ENCODE measurements at places on chromosomes 4 and X.

DNA sequence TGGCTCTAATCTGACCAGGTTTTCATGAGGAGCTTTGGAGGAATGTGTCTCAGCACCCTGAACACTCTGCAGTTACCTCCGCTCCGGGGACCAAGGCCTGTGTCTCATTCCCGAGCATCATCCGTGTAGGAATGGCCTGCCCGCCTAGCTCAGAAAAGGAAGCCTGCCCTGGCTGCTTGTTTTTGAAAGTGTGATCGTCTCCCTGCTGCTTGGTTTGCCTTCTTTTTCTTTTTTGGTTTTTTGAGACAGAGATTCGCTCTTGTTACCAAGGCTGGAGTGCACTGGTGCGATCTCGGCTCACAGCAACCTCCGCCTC, 73.3 kb downstream of the CRLF2 start:
- DNase-seq = no peak

GRCh38 chr4:62407534-62407933, 1207.4 kb downstream of the ADGRL3 start:
- no peak for DNase-seq

GRCh38 chr4:126820631-126821030, 812.1 kb upstream of the INTU start:
- no peak for DNase-seq

GRCh38 chr4:11105715-11106114, 323.0 kb downstream of the HS3ST1 start:
- DNase-seq = no peak

DNA sequence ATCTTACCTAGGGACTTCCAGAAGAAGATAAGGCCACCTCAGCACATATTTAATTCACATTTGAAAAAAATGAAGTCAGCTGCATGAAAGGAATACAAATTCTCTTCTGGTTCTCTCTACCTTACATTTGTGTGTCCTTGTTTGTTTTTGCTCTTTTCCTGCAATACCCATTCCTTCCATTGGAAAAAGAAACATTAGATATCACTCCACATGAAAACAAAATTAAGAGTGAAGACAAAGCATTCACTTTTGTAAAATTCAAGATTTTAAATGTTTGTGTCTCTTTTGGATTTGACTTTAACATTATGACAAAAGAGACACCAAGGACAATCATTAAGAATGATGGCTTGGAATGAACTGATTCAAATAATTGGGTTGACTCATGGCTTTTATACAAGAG, 1351.8 kb downstream of the FSTL5 start:
- no peak for DNase-seq

- DNase-seq = no peak
Observed at GRCh38 chr4:11397146-11397545, 31.5 kb downstream of the HS3ST1 start.

- DNase-seq = no peak
Observed at GRCh38 chr4:147779451-147779850, 47.6 kb downstream of the ARHGAP10 start.

- DNase-seq = no peak
Observed at GRCh38 chr4:150852216-150852615, 162.9 kb downstream of the LRBA start.

GRCh38 chr4:80097400-80098177, 24.6 kb upstream of the ANTXR2 start:
- no peak for DNase-seq

DNA sequence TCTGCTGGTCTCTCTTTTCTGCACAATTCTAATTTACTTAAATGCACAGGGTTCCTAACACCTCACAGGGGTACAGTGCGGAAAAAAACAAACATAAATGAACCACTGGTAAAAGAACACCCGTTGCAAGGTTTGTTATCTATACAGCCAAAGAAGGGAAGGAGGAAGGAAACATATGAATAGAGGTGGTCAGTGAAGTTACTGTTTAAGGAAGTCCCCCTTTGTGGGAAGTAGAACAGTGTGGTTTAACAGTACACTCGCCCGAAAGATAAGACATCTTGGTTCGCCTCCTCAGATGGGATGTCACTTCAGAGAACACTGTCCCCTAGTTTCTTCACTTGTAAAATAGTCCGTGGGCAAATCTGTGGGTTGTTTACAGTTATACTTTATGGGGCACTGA, 57.5 kb downstream of the TEC start:
- no peak for DNase-seq

DNA sequence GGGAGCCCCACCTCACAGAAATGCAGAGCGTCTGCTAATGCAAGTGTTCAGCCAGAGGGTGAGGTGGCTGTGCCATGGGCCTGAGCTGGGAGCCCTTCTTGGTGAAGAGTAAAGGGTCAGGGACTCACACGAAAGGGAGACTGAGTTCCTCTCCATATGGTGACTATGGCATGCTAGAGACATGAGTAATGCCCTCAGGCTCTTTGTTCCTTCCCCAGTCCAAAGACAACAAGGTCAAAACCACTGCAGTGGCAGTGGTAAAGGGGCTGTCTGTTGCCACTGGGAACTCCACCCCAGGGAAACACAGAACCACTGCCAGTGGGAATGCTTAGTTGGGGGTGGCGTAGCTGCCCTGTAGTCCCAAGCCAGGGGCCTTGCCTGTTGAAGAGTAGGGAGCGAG, 22.4 kb downstream of the RAB40AL start:
- DNase-seq = no peak

DNA sequence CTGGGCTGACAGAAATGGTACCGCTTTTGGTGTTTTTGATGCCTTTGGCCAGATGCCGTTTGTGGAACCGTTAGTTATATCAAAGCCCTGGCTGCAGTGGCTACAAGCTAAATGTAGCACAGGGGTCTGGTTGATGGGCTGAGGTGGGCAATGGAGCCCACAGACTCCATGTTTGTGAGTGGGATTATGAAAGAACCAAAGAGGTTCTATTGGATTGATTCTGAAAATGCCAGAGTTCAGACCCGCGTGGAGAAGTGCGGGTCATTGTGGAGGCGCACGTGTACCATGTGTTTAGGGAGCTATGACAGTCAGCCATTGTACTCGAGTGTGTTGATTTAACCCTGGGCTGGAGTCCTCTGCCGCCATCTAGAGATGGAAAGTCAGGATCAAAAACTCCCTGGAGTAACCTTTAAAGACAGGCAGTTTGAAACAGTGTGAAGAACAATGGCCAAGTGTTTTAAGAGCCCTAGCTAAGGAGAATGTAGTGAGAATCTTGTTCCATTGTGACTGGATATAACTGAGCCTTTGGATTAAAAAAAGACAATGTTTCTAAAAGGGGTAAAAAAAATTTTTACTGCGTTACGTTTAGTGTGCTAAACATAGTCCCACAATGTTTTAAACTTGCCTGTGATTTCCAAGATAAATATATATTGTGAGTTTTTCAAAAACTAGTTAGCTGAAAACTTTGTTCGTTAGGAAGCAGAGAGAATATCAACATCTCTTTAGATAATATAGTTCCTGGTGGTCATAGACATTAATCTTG, 12.7 kb downstream of the ART3 start:
- peak; percentile 8 for DNase-seq

DNA sequence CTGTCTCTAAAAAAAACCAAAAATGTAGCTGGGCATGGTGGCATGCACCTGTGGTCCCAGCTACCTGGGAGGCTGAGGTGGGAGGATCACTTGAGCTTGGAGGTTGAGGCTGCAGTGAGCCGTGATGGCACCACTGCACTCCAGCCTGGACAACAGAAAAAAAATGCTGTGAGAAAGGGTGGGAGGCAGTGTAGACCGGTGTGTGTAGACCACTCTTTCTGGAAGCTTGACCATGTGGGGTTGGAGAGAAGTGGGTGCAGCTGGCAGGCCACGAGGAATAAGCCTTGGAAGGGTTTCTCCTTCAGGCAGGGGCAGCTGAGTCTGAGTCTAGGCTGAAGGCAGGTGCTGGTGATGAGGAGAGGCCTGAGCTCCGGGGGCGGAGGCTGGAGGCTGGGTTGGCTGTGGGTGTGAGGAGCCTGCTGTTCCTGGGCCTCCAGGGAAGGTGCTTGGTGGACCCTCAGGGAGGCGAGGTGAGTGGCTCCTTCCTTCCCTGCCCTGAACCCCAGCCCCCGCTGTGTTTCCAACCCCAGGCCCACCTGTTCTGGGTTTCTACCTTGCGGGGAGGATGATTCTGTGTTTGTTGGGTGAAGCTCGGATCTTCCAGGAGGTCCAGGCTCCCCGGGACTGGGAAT, 9.3 kb upstream of the TBC1D14 start:
- no peak for DNase-seq

GRCh38 chrX:123698979-123699520, 33.8 kb downstream of the THOC2 start:
- DNase-seq = no peak

DNA sequence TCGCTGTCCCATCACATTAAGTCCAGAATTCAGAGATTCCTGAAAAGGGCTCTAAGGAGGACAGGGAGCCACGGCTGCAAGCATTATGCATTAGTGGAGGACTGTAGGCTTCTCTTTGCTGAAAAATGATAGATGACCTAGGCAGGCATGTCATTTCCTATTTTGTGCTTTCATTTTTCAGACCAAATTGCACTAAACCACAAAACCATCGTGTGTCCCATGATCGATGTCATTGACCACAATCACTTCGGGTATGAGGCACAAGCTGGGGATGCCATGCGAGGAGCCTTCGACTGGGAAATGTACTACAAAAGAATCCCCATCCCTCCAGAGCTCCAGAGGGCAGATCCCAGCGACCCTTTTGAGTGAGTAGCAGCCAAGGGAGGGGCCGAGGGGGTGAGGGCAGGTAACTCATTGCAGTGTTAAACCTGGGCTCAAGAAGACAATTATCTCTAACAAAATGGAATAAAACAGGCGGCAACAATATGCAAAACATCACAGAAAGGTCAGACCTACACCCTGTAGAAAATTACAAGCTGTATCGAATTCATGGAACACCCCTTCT, 355.2 kb upstream of the GALNT7 start:
- DNase-seq = no peak

- no peak for DNase-seq
Observed at GRCh38 chr4:100016191-100016590, 66.1 kb upstream of the H2AZ1 start.

DNA sequence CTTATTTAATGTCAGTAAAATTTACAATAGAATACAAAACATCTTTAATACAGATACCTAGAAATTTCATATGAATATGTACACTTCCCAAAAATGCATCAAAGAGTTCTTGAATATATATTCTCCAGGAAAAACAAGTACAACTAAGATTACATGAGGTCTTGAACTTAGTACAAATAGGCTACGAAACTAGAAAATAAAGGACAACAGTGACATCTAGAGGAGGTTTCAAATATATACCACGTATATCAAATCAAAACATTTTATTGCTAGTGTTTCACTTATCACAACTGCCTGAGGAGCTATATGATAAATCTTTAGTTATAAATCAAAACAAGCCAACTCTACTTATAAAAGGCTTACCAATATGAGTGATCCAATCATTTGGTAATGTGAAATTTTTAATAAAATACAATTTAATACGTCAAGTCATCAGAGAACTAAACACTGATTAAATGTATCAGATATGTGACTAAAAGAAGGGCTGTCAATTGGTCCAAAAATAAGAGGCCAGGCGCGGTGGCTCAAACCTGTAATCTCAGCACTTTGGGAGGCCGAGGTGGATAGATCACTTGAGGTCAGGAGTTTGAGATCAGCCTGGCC, 36.6 kb downstream of the ANAPC10 start:
- DNase-seq = no peak

GRCh38 chr4:41550308-41550707, 12.4 kb downstream of the LIMCH1 start:
- DNase-seq = no peak

DNA sequence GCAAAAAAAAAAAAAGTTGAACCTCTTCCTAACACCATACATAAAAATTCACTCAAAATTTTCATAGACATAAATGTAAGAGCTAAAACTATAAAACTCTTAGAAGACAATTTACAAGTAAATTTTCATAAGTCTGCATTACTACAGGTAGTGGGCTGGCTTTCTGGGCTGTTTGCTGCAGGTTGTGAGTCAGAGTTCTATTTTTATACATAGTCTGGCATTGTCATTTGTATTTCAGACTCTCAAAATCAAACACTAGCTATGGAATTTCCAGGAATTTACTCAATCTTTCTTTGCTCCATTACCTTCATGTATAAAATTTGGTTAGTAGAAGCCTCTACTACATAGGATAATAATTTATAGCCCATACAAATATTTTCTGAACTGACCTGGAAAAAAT, 227.2 kb downstream of the COX18 start:
- no peak for DNase-seq

DNA sequence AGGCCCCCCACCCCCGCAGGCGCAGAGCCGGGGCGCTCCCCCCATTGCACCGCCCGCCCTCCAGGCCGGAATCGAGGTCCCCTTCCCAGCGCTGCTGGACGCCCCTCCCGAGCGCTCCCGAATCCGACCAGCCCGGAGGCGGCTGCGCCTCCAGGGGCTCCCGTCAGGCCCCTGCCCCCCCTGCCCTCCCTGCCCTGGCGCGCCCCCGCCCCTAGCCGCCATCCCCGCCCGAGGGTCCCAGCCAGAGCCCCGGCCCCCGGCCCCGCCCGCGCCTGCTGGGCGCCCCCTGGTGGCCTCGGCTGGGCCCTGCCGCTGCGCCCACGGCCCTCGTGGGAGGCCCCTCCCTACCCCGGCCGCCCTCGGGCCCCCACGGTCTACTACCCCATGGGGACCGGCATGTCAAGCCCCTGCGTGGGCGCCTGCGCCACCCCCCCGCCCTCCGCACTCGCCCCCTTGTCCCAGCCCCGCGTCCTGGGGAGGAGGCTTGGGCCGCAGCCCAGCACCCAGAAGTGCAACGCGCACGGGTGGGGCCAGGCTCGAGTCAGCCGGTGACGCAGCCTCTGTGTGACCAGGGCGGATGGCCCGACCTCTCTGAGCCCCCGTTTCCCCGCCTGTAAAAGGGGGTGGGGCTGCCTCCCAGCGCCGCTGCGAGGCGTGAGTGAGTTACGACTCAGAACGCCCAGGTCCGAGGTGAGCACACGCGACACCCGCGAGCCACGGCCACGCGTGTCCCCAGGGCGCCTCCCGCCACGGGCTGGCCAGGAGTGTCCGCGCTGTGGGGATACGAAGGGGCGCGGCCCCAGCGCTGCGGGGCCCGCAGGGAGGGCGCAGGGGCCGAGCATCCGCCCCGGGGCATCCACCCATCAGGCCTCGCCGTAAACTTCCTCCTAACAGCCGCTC, 104.9 kb downstream of the FAM53A start:
- DNase-seq = peak; percentile 76

DNA sequence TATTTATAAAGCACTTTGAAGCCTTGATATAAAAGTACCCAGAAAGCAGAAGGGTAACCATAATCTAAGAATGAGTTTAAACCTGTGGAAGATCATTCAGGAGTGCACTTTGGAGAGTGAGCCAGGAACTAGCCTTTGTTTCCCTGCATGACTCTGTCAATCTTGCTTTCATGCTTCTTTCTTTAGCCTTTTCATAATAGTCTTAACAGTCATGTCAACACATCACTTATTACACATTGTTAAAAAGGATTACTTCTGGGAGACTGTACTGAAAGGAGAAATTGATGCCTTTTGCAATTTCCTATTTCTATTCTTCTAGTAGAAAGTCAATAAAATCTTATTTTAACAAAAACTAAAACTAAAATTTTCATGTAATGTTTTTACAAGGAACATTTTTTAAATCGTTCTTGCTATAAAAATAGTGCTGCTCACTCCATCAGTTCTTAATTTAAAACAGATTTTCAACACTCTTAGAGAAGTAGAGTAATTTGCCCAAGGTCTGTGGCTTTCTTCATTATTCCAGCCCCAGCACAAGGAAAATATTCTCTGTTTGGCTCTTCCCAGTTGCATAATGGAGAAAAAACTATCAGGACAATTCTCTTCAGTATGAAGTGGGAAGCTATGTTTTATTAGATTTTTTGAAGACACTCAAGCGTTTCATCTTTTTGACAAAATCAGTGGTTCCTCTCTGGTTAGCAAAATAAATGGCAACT, 35.4 kb upstream of the SPP1 start:
- no peak for DNase-seq
